Hair follicle dermal papilla cell (primary cell): ENCODE measurements at places on chromosomes 3 and 15. TPM values are rescaled to one million over a fixed set of nuclear protein-coding genes. Genes with fewer than 3 reads are reported as not detected.

The LINGO1 gene
- not detected in 2 replicates for total RNA-seq

The MCF2L2 gene
- total RNA-seq = 0.32 and 0.36 TPM in 2 replicates

The ASB7 gene
- total RNA-seq = 18.2 and 20.6 TPM in 2 replicates

The HTR3E gene
- total RNA-seq = not detected in 2 replicates

The SCG5 gene
- 7.8 and 11.8 TPM in 2 replicates for total RNA-seq

The TM6SF1 gene
- 0.16 TPM in 1 of 2 replicates, not detected in the other for total RNA-seq

The EPHB1 gene
- total RNA-seq = 0.49 and 1.5 TPM in 2 replicates

The ALDH1A3 gene
- 302 and 555 TPM in 2 replicates for total RNA-seq

The CHL1 gene
- under 0.01 TPM in 1 of 2 replicates, not detected in the other for total RNA-seq

The PLSCR5 gene
- not detected in 2 replicates for total RNA-seq

The PLA2G4F gene
- total RNA-seq = not detected in 2 replicates

The GP5 gene
- not detected in 2 replicates for total RNA-seq

The GPR87 gene
- 0.16 TPM in 1 of 2 replicates, not detected in the other for total RNA-seq

The ITPKA gene
- total RNA-seq = 0.32 and 0.85 TPM in 2 replicates

The GPR149 gene
- not detected in 2 replicates for total RNA-seq

The ULK4 gene
- total RNA-seq = 15.3 and 18.6 TPM in 2 replicates

The CFAP100 gene
- total RNA-seq = not detected in 2 replicates
